ENCODE measurements at places on chromosomes 3 and 15.

DNA sequence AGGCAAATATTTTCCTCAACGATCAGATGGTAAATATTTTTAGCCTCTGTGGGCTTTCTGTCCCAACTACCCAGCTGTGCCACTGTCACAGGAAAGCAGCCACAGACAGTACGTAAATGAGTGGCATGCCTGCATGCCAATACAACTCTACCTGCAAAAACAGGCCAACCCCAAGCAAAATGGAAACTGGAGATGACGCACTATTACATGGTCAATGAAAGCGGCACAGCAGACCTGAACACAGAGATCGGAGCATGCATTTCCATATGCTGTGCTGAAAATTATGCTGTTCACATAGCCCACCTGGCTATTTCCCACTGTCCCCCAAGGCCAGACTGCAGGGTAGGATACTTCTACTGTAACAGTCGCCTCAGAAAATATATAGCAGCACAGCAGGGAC, 57.8 kb downstream of the HERC2 start:
- DNase-seq, result no peak

GRCh38 chr3:140122183-140122582, 187.2 kb downstream of the CLSTN2 start:
- DNase-seq, result no peak

DNA sequence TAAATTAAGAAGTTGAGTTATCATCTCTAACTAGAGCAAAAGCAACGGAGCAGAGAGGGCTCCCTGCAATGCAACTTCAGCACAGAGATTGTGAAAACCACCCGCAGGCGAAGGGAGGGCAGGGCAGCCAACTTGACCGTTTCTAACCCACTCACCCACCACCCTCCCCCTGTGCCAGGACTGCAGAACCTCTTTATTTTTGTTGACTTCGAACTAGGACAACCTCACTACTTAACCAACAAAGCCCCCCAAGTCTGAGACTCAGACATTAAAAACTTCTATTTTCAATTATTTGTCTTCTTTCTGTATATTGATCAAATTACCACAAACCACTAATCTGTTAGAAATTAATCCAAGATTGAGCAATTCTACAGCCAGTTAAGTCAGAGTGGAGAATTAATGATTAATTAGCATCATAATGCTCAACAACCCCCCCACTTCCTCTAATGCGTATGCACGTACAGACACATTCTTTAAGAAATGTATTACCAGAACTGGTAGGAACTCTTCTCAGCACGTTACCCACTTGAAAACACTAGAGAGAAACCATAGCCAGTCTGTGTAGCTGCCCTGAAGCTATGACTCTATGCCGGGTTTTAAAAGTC, 2.0 kb downstream of the MGLL start:
- no peak for DNase-seq

DNA sequence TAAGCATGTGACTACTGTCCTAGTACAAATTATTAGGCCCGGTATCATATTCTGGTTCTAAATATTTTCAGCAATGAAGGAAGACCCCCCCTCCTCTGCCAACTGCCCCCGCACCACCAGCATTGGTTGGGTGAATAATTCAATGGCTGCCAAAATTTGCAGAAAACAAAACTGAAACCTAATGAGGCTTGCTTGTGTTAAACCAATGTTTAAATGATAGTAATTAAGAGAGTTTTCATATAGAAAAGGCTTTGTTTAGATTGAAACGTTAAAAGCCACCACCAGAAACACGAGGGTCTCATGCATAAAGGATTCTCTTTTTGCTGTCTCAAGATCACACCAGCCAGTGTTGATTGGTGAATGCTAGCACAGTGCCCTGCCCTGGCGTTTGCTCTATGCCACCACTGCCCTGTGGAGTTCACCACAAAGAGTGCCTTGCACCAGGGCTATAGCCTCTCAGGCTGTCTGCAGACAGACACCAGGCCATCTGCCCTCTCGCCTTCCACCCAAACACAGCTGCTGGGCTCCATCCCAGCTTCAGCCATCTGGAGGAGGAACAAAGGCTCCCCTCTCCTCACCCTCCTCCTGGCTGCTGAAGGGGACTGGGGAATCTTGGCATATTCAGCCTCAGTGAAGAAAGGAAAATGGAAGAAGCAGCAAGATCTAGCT, 200.3 kb upstream of the PFN2 start:
- DNase-seq, result no peak

GRCh38 chr3:73813291-73813690, 188.6 kb upstream of the PDZRN3 start:
- no peak for DNase-seq

GRCh38 chr15:83570756-83571155, 83.2 kb upstream of the ADAMTSL3 start:
- DNase-seq, result no peak

DNA sequence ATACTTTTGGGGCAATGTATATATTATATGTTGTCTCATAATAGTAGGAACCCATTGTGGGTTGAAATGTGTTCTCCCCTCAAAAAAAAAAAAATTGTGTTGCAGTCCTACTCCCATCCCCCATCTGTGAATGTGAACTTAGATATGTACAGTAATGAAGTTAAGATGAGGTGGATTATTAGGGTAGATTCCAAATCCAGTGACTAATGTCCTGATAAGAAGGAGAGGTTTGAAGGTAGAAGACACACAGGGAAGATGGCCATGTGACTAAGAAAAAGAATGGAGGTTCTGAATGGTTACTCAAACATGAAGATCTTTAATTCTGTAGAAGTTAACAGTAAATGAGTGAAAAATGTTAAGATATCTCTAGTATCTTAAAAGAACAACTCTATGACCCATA, 3.0 kb upstream of the ATOSA start:
- no peak for DNase-seq

DNA sequence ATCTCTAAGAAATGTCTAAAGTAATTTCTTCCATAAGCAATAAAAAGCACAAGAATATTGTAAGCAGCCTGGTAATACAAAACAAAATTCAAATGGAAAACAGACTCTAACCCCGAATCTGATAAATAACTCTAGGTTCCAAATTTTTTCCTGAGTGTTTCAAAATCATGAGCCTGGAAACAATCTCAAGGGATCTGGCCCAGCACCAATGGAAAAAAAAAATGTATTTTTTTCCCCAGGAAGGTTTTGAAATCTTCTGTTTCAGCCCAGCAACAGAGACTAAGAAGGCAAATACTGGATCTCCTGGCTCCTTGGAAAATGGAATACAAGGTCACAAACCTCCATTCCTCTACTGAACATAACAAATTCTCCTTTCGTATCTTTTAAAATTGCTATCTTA, 13.0 kb downstream of the TBC1D2B start:
- DNase-seq, result no peak

GRCh38 chr3:185859294-185859972, 34.6 kb upstream of the IGF2BP2 start:
- DNase-seq, result no peak

DNA sequence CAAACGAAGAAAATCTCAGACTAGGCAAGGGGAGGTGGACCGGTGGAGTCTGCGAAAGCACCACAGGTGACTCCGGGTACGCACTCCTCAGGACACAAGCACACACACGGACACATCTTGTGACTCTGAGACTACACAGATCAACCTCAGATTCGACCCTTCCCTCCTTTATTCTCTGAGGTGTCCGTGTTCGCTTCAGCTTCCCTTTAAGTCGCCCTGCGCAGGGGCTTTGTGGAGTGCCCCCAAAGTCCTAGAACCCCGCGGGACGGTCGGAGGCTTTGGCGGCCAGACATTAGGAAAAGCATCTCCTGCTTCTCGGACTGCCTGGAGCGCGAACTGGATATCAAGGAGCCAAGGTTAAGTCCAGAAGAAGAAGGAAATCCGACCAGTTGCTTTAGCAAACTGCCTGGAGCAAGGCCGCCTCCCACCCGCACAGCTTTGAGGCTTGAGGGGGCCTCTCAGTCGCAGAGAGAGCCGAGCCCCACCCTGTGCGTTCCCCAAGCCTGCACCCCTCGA, 730 bp downstream of the DGKG start:
- DNase-seq, result no peak

GRCh38 chr3:183369627-183370026, 58.8 kb downstream of the MCF2L2 start:
- DNase-seq, result no peak

DNA sequence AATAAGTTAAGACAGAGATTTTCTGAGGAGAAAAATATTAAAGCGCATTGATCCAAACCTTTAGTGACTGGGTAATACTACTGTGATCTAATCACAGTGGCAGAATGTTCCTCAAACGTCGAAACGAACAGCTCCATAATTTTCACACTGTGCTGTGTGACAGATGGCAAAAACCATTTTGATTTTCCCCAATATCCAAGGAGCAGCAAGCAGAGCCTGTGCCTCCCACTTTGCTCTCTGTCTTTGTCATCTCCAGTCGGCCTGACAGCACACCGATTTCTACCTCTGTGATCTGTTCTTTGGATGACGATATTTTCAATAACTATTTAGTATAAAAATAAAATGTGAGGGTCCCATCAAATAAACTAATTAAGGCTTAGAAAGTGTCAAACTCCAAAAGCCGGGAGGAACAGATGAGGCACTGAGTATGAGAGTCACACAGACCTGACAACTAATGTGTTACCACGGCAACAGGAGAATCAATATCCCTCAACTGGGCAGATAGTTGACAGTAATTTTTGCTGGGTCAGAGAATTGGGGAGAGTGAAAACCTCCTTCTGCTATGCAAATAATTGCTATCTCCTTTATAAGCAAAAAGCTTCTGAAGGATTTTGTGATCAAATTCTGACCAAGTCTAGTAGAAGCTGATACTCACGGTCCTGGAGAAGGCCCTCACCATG, 489.1 kb upstream of the CFAP20DC start:
- no peak for DNase-seq

DNA sequence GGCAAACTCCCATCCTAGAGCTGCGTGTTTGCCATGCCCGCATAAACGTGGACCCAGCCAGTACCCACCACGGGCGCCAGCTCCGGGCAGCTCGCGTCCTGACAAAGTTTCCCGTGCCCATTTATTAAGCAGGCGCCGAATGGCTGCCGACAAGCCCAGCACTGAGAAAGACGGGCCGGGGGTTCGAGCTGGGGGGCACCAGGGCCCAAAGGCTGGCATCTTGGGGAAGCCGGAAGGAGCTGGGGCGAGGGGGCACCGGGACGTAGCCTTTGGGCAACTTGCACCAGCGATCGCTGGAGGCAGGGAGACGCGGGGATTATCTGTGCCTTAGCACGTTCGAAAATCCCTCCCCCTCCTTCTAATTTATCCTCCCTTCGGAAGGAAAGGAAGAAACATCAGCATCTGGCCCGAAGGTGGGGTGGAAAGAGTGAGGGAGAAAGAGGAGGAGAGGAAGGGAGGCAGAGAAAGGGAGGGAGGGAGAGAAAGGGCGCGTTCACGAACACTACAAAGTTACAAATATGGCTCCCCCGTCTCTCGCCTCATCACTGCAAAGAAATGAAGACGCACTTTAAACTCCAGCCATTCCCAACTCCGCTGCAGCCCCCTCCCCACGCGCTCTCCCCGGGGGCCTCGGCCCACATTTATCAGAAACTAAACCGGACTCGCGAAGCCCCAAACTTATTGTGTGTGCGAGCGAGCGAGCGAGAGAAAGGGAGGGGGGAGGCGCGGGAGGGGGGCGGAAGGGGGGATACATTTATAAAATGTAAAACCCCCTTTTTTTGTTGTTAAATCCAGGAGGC, 1.0 kb downstream of the ANP32A start:
- DNase-seq, result no peak

DNA sequence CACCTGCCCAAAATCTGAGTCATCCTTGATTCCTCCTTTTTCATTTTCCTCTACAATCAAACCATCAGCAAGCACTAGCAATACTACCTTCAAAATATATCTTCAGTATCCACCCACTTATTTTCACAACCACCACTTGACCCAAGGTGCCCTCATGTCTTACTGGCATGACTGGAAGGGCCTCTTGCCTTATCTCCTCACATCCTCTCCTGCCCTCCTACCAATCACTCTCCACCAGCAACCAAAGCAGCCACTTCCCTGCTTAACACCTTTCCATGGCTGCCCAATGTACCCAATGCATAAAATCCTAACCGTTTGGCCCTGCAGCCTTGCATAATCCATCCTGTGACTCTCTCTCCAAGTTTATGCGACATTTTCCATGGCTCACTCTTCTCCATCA, 76.0 kb downstream of the MTHFS start:
- DNase-seq, result no peak

GRCh38 chr3:23665741-23666140, 140.0 kb upstream of the UBE2E1 start:
- no peak for DNase-seq

DNA sequence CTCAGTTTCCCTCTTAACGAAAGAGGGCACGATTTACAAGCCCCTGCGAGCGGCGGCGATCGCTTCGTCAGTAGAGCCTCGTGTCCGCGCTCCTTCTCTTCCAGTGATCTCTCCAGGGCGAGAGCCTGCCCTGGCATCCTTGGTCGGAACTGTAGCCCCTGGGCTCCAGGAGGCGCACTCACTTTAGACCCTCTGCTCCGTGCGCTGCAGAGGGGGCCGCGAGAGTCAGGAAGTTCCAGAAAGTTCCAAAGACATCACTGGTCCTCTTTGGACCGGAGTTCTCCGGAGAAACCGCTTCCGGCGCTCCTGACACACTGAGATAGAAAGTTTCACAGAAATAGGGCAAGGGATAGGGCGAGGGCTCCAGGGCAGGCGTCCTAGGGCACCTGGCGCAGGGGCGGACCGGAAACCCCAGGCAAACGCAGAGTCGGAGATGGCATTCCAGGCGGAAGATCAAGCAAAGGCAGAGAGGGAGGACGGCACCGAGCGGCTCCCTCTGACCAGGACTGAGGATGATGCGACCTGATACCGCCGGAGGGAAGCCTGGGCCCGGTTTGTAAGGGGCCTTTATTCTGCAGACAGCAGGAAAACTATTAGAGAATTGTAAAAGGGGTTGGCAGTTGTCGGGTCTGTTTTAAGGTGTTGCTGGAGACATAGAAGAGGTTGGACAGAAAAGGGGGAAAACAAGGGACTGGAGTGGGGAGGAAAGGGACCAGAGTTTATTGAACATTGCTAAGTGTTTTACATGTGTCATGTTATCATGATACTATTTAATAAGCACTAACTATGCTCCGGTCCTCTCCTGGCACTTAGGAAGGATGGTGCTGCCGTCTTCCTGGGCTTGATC, 1.3 kb upstream of the CPEB1 start:
- no peak for DNase-seq

DNA sequence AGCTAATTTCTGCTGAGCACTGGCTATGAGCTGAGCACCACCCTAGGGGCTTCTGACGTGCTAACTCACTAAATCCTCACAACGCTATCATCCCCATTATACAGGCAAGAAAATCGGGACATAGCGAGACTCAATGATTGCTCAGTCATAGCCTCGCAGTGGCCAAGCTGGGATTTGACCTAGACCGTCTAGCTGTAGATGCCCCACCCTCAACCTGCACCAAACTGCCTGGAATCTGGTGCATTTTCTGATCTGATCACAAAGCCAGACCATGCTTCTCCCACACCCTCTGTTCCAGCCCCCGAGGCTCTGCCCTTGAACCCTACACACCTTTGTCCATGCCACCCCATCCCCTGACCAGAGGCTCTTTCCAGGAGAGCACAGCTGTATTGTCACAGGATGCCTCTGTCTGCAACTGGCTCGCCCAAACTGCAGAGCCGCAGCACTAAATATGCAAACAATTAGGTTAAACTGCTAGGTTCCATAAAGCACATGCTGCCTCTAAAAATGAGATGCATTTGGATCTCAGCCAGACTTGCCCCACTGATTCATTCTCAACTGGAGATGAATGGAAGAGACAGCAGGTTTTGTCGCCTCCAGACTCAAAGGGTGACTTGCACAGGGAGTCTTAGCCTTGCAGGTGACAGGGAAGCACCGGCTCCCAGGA, 95.2 kb downstream of the NUP210 start:
- DNase-seq, result no peak
